SK-N-DZ (cell line): ENCODE measurements at places on chromosomes 6 and 20.

- DNase-seq, result no peak
Measured at GRCh38 chr20:32528171-32528891, 56.8 kb downstream of the NOL4L start.

- peak; percentile 68 for DNase-seq
Measured at GRCh38 chr6:116536216-116536621, 9.3 kb downstream of the TRAPPC3L start.

- DNase-seq, result no peak
Measured at GRCh38 chr6:33237741-33238140, 29.4 kb downstream of the RING1 start.

DNA sequence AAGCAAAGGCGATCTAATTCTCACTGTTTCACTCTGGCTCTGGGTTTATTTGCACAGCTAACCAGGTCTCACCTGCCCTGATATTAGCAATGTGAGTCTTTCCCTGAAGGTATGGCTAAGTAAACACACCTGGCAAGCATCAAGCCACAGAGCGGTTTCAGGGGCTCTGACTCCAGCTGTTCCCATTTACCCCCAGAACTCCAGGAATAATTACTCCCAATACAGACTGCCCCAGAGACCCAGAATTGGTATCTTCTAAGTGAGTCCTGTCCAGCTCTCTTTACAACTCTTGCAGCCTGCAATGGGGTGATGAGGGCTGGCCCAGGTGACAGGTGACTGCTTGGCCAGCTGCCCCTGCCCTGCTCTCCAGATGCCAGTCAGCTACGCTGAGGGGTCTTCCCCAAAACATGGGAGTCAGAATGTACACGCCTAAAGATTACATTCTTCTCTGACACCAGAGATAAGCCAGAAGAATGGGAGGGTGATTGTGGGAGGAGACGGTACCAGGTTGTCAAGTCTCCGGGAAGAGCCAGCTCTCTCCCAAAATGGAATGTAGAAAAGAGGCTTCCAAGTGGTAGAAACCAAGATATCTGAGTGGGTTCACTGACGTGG, 4.9 kb upstream of the LRRN4 start:
- no peak for DNase-seq
